ENCODE measurements at places on chromosomes 2 and 18.

DNA sequence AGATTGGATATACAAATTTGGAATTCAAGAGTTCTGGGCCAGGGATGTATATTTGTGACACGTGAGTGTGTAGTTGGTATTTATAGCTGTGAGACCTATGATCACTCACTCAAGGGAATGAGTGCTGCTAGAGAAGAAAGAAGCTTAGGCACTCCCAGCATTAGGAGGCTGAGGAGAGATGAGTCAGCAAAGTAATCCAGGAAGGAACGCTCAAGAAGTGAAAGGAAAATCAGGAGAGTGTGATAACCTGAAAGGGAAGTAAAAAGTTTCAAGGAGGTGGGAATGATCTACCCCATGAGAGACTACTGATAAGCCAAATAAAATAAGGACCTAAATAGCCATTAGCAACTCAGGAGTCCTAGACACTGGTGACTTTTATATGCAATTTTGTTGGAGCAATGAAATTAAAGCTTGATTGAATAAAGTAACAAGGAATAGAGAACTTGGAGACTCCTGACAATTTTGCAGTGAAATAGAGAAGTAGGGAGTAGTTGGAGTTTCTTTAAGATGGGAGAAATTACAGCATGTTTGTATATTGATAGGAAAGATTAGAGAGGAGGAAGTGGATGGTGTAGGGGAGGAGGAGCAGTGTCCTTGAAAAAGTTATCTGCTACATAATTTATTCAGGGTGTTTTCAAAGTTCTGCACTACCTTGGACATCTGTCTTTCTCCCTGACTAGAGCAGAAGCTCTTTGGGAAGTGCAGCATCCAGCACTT, 89.9 kb downstream of the UBE2E3 start:
- DNase-seq: no peak

GRCh38 chr2:148954536-148954935, 79.5 kb downstream of the KIF5C start:
- no peak for DNase-seq

DNA sequence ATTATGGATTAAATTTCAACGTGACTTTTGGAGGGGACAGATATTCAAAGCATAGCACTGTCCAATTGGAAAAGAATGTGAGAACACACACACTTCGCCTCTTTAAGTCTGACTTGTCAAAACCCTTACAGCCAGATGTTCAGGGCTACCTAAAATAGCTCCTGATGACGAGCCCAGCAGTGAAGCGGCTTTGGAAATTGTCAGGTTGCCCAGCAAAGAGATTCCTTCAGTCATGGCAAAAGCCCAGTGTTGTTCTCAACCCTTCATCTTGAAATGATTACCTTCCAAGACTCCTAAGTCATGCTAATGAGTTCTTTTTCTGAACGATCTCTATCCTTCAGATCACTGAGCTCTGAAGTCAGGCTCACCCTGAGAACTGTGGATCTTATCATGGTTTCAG, 436.6 kb downstream of the LRATD1 start:
- DNase-seq: no peak

- no peak for DNase-seq
Measured at GRCh38 chr18:26487437-26487836, 60.9 kb downstream of the KCTD1 start.

DNA sequence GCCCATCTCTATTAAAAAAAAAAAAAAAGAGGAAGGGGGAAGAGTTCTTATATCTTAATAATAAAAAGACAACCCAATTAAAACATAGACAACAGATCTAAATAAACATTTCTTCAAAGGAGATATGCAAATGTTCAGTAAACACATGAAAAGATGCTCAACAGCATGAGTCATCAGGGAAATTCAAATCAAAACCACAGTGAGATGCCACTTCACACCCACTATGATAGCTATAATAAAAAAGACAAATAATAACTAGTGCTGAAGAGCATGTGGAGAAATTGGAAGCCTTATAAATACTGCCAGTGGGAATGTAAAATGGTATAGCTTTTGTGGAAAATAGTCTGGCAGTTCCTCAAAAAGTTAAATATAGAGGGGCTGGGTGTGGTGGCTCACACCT, 61.5 kb upstream of the CYP20A1 start:
- no peak for DNase-seq

GRCh38 chr2:108266218-108266617, 22.5 kb upstream of the SULT1C2 start:
- DNase-seq: no peak

DNA sequence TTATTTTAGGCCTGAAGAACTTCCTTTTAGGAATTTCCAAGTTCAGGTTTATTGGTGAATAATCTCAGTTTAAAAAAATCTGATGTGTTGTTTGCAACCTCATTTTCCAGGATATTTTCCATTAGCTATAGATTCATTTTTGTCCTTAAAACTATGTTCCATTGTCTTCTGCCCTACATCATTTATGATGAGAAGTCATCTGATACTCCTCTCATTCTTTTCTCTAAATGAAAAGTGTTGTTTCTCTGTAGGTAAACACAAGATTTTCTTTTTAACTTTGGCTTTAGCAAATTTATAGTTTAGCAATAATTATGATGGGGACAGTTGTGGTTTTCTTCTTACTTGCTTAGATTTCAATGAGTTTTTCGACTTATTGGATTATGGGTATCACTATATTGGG, 427.3 kb downstream of the DCDC2C start:
- DNase-seq: no peak

DNA sequence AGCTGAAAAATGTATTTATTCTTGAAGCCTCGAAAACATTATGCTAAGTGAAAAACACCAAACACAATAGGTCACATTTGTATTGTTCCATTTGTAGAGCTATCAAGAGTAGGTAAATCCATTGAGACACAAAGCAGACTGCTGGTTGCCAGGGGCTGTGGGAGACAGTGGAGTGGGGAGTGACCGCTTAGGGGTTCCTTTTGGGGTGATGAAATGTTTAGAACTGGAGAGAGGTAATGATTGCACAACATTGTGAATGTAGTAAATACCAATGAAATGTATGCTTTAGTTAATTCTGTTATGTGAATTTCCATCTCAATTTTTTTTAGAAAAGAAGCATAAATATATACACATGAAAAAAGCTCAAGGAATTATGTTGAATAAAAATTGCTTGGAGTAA, 15.8 kb downstream of the KCTD18 start:
- DNase-seq: no peak

DNA sequence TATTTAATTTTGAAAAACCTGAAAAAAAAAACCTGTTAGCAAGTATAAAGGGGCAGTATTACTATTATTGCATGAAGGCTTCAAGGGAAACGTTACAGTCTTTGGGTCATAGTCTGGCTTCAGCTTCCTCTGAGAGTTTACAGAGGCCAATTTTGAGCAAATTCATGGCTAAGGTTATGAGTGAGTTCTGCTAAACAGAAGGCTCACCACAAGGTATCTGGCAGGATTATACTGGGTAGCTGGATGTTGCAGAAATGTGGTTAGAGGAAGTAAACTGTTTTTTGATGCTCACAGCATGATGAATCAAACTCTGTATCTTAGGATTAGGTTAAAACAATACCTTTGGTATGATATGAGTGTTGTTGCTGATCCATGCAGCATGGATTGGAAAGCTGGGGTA, 9.3 kb downstream of the MRPL19 start:
- no peak for DNase-seq

- DNase-seq: no peak
Measured at GRCh38 chr18:23301972-23302371, 151.1 kb upstream of the RIOK3 start.
